ENCODE measurements at places on chromosomes 7 and 10. TPM values are rescaled to one million over a fixed set of nuclear protein-coding genes. Genes with fewer than 3 reads are reported as not detected.

HGF gene
- total RNA-seq: 78.2 TPM

NME8 gene
- not detected for total RNA-seq

SPDYE1 gene
- not detected for total RNA-seq

GPR37 gene
- total RNA-seq: 6.5 TPM

PRKG1 gene
- total RNA-seq: 6.2 TPM

LDB3 gene
- not detected for total RNA-seq

SUN3 gene
- total RNA-seq: not detected

TRIM56 gene
- total RNA-seq: 9.2 TPM

SPOCK2 gene
- 0.26 TPM for total RNA-seq

CFAP69 gene
- 3.5 TPM for total RNA-seq

MMP21 gene
- total RNA-seq: not detected

DOCK1 gene
- 43.1 TPM for total RNA-seq

CYP3A7 gene
- total RNA-seq: 1.0 TPM

UNCX gene
- not detected for total RNA-seq

CNNM1 gene
- 0.13 TPM for total RNA-seq

AKR1C3 gene
- total RNA-seq: 9.6 TPM

FOXI2 gene
- total RNA-seq: not detected

NUTM2A gene
- 1.0 TPM for total RNA-seq

PLCE1 gene
- total RNA-seq: 1.6 TPM

PTPN20 gene
- total RNA-seq: 0.08 TPM

PALD1 gene
- 2.3 TPM for total RNA-seq

SLC18A2 gene
- total RNA-seq: not detected

CRYGN gene
- not detected for total RNA-seq

AUTS2 gene
- total RNA-seq: 9.1 TPM

ADAM22 gene
- 0.52 TPM for total RNA-seq

All from epithelial cell of alveolus of lung (primary cell).